ENCODE measurements at places on chromosomes 2 and 18.

DNA sequence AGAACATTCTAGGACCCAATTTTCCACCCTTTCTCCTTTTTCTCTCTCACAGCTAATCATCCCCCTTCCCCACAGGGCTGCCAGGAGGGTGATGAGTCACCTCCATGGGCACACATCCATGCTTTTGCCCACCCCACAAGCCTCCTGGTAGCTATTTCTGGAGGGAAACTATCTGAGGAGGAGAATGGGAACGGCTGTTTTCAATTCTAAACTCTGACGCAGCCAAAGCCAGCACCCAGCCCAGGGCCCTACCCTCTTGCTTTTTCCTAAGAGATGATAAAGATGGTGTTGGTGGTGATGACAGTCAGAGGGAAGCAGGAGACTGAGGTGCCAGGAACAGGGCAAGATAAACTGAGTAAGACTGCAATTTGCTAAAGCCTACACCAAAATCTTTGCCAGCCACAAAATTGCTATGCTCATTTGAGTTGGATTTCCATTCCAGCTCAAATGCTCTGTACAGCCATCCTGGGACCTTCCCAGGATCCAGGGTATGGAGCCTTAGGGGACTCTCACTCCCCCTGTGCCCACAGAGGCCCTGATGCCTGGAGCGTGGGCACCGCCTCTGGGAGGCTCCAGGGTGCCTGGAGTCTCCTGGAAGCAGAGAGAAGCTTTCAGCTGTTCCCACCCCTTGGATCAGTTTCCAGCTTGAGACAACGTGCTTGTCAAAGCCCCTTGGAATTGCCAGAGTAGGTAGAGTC lies 62.0 kb upstream of the FZD7 start:
- DNase-seq, result no peak

- DNase-seq, result no peak
Observed at GRCh38 chr18:966759-967576, 62.3 kb downstream of the ADCYAP1 start.

- DNase-seq, result no peak
Observed at GRCh38 chr2:52465287-52465686, 1302.3 kb upstream of the CHAC2 start.

DNA sequence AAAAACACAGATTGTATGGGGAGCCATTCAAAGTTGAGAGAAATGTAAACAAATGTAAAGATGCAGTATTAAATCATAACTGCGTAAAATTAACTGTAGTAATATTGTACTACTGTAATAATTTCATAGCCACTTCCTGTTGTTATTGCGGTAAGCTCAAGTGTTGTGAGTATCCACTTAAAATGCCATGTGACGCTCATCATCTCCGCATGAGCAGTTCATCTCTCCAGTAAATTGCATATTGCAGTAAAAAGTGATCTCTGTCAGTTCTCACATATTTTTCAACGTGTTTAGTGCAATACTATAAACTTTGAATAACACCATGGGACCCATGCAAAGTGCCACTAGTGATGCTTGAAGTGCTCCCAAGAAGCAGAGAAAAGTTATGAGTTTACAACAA lies 41.8 kb upstream of the SP3 start:
- DNase-seq, result no peak

DNA sequence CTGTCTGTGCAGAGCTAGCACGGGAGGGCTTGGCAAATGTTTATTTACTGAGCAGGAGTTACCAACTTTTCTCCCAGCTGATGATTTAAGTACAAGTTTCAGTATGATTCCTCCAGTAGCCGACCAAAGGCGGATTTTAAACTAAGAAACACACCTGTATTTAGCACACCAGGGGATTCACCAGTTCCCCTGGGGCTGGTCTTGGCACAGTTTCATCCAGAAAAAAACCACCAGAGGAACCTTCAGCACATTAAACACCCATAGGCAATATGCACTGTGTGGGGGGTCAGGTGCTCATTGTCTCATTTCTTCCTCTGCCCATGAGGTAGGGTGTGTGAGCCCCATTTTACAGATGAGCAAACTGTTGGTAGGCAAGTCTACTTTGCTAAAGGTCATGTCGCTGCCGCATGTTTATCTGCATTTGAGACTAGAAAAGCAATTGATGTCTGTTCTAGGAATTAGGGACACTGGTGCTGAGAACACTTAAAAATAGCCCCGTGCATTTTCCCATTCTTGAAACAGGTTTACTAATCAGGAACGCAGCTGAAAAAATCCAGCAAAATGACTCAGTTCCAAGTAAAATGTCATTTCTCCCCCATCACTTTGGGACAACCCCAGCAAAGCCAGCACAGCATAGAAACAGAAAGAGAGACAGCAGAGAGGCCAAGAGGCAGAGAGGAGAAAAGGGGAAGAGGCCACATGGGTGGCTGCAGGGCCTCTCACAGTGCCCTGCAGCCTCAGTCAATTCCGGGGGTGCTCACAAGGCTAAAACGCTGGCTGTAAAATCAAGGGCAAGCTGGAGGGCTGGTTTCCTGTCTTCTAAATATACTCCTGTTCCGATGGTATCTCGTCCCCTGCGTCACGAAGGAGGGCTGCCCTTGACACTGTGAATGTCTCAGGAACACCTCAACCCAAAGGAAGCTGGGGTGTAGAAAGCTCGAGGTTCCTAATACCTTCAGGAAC lies 166.8 kb upstream of the ID2 start:
- DNase-seq, result peak; percentile 73

All from CD4-positive, alpha-beta T cell treated with Interleukin-1 beta for 1 hour (primary cell).